Activated naive CD4-positive, alpha-beta T cell treated with anti-CD3 and anti-CD28 coated beads for 36 hours (primary cell): ENCODE measurements at places on chromosomes 12 and 14.
A peak's percentile ranks its signal among the peaks of the same experiment; 100 is the strongest.

GRCh38 chr14:48008646-48009045, 333.2 kb upstream of the MDGA2 start:
- no peak for DNase-seq

DNA sequence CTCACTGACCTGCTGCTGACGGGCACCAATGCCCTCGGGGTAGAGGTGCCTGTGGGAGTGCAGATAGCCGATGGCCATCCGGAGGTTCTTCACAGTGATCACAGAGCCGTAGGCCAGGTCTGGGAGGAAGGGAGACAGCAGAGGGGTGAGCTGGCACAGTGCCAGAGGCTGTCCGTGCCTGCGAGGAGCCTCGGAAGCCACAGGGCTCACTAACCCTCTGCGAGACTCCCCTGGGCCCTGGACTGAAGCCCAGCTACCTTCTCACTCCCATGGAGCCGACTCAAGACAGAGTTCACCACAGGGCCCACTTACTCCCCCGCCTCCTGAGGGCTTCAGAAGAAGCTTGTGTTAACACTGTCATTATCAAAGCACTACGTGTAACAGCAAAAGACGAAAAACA, 24.5 kb downstream of the POMT2 start:
- no peak for DNase-seq

DNA sequence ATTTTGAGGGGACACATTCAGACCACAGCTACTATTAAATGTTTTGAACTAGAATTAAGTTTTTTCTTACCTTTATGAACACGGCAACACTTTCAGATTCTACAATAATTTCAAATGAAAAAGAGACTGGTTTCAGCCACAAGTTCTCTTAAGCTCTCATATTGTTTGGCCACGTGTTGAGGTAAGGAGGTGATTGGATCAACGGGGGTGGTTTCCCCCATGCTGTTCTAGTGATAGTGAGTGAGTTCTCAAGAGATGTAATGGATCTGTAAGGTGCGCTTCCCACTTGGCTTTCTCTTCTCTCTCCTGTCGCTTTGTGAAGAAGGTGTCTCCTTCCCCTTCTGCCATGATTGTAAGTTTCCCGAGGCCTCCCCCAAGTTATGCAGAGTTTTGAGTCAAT, 48.9 kb upstream of the DYRK2 start:
- no peak for DNase-seq

DNA sequence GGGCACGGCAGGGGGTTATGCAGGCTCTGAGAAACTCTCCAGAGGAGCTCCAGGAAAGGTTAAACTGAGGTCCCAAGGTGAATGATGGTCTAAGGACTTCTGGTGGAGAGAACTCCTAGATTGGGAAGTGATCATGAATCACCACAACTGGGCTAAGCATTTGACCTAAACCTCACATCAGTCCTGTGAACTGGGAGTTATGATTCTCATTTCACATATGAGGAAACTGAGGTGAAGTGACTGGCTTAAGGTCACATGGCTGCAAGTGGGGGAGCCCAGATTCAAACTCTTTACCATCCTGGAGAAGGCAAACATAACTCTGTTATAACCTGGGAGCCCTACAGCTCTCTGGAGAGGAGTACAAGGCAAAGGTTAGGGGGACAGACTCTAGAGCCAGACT, 4.2 kb downstream of the RARG start:
- no peak for DNase-seq

DNA sequence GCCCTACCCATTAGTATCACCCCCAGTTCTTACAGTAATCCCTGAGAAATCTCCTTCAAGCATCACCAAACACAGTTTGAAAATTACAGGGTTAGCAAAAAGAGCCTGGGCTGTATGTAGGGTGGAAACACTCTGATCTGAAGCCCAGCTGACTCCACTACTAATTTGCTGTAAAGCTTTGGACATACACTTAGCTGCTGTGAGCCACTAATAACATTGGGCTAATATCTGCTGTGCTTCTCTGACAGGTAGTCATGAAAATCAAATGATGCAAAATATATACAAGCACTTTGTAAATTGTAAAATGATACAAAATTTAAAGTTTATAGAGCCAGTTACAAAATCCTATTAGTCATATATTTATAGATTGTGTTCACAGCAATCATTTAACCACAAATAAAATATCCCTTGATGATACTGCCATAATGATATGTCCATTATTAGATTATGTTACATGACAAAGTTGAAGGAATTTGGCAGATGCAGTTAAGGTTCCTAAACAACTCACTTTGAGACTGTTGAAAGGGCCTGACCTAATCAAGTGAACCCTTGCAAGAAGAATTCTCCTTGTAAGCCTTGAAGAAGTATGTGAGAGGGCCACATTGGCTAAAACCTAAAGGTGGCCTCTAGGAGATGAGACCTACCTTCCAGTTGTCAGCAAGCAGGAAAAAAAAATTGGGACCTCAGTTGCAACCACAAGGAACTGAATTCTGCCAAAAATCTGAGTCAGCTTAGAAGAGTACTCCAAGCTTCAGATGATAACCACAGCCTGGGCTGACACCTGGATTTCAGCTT, 19.0 kb downstream of the TWF1 start:
- no peak for DNase-seq

GRCh38 chr12:17802657-17803641, 287.0 kb downstream of the RERGL start:
- DNase-seq = no peak

- DNase-seq = no peak
Observed at GRCh38 chr14:79332504-79333197, 878.7 kb downstream of the DIO2 start.

DNA sequence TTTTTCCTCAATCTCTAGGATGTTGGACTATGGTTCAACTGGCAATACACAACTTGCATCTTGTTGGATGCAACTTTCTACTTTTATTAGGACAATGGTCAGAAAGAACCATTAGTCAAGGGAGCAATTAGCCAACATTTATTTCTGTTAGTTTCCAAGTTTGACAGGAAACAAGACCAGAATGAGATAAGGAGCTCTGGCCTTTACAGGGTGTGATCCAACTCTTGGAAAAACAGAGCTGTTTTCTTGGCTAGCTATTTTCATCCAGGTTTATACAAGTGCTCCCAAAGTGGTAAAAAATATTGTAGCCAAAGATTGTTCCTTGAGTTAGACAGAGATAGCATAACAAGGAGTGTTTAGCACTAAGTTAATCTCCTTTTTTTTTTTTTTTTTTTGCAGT, 3.9 kb upstream of the SYNE2 start:
- no peak for DNase-seq

GRCh38 chr12:125140279-125141209, 75.3 kb downstream of the AACS start:
- no peak for DNase-seq

DNA sequence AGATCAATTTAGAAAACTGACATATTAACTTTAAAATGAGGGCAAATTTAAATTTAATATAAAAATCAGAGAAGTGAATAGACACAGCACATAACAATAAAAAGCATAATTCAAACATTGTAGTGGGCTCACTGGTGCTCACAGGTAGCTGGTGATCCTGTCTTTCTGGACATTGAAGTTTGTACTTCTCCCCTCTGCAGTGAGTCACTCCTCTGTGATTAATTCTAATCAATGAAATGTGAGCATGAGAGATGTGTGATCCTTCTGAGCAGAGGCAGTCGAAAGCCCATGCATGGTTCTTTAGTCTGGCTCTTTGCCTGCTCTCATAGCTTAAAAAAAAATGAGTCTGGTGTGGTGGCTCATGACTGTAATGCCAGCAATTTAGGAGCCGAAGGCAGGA, 59.0 kb upstream of the RERGL start:
- DNase-seq = no peak

DNA sequence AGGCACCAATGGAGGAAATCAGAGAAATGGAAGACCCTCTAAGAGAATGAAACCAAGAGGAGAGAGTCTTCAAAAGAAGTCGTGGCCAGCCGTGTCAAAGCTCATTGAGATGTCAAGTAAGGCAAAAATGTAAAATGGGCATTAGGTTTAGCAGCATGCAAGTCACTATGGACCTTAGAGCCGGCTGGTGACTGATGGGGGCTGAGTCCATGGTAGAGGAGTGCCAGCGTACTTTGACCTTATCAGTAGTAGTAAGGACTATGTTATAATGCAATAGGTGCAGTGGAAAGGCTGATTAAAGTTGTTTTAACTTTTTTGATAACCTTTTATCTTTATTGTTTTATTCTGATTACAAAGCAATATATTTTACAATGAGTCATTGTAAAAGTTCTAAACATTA, 66.5 kb downstream of the ANO6 start:
- DNase-seq = no peak

DNA sequence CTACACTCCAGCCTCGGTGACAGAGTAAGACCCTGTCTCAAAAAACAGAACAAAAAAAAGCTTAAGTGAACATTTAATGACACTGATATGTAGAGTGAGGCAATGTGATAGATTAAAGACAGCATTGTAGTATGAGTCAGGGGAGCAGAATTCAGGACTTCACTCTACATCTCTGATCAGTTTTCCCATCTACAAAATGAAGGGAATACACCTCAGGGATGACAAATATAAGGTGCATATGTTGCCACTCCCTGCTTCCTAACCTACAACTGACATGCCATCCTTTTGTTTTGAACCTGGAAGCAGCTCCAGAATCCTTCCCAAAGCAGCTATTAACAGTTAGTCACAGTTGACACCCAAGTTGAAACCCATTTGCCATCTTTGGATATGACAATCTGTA, 30.9 kb upstream of the STRN3 start:
- DNase-seq = no peak

DNA sequence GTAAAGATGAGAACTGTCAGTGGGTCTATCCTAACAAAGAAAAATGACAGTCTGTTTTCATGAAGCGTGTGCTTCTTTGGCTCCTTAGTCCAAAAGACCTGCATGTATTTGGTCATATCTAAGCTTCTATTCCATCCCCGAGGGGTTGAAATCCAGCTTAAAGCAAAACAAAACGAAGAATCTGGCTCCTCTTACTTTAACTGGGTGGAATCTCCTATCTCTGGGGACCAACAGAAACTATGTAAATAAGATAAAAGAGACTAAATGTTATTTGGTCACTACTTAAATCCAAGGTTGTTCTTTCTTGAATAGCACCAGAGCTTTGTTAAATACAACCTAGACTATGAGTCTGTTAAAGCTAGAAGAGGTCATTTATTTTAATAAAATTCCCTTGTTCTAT, 9.4 kb downstream of the IGF1 start:
- no peak for DNase-seq

DNA sequence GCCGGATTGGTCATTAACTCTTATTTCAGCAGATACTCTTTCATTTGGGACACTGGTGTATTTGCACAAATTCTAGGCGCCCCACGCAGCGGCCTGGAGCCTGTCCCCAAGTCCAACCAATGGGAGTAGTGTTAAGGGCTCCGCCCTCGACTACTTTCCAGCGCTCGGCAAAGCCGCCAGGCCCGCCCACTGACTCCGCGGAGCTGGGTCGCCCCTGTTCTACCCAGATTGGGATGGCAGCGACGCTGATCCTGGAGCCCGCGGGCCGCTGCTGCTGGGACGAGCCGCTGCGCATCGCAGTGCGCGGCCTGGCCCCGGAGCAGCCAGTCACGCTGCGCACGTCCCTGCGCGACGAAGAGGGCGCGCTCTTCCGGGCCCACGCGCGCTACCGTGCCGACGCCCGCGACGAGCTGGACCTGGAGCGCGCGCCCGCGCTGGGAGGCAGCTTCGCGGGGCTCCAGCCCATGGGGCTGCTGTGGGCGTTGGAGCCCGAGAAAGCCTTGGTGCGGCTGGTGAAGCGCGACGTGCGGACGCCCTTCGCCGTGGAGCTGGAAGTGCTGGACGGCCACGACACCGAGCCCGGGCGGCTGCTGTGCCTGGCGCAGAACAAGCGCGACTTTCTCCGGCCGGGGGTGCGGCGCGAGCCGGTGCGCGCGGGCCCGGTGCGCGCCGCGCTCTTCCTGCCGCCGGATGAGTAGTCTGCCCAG, at the start of gene ACOT6:
TSS of gene ACOT6 (plus strand) at position 179 of the 707 bp plus-strand sequence. CDS start at position 234, 55 bp downstream.
- DNase-seq = peak; percentile 58

DNA sequence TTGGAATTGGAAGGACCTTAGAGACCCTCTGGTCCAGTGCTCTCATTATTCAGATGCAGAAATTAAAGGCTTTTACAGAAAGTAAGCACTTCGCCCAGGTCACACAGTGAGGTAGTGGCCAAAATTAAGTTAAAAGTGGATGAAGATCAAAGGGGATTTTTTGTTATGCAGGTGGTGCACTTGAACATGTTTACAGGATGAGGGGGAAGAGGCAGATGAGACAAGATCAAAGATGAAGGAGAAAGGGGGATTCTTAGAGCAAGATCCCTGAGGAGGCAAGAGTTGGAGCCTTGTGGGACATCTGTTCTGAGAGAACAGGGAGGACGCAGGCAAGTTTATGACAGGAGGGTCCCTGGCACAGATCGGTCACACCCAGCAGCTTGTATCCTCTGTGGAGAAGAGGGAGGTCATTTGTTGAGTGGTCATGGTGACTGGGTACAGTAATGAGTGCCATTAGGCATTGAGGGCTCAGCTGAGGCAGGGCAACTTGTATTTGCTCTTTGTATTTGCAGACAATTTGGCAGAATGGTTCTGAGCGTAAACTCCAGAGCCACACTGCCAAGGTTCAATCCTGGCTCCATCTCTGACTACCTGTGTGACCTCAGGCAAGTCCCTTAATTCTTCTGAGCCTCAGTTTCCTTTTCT, 84.0 kb downstream of the BORCS5 start:
- DNase-seq = no peak

GRCh38 chr14:75426332-75427125, 1.3 kb upstream of the JDP2 start:
- peak; percentile 41 for DNase-seq

GRCh38 chr14:104843442-104844305, 21.4 kb upstream of the CEP170B start:
- DNase-seq = no peak
